ENCODE measurements at places on chromosomes 3 and 15.

DNA sequence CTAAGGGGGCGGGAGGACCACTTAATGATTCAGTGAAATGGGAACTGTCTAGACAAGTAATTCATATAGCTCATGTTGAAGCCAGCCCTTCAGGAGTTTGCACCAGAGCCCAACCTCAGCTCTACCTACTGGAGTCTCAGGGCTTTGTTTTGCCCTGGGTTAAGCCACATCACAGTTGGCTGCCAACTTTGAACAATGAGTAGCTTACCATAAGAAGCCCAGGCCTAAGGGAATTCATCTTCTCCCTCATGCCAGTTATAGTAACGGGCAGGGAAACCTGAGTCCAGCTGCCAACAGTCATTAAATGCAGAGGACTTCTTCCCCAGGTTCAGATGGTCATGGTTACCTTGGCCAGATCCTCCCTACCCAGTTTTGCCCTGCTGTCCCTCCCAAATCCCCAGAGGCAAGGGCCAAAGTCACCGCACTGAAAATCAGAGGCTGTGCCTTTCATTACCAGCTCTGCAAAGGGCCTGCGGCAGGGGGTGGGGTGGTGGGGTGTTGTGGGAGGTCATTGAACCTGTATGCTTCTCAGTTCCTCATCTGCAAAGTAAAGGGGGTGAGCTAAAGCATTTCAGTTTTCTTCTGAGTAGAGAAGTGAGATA lies 302.2 kb upstream of the NR2E3 start:
- no peak for DNase-seq

DNA sequence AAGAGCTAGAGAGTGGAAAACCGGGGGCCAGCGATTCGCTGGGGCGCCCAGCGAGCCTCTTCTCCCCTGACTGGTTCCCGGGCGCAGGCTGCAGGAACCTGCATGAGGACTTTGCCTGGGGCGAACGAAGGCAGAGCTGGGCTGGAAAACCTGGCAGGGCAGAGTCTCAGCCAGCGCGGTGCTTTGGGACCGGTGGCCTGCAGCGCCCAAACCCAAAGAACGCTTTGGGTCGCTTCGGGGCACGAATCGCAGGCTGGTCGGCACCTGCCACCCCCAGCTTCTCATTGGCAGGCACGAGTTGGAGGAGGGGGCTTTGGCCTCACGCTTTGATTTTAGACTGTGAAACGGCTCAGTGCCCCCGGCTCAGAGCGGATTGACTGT lies 3.0 kb downstream of the ONECUT1 start:
- no peak for DNase-seq

DNA sequence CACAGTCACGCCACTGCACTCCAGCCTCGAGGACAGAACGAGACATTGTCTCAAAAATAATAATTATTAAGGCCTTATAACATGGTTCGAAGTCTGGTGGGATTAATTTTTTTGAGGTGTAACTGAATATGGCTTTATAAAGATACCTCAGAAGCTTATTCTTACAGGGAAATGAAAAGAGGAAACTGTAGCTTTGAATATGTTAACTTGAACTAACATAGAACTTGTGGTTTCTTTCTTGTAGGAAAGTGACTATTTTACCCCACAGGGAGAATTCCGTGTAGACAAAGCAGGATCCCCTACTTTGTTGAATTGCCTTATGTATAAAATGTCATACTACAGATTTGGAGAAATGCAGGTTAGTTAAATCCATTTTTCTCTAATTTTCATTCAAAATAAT lies 96.3 kb downstream of the STT3B start:
- no peak for DNase-seq

DNA sequence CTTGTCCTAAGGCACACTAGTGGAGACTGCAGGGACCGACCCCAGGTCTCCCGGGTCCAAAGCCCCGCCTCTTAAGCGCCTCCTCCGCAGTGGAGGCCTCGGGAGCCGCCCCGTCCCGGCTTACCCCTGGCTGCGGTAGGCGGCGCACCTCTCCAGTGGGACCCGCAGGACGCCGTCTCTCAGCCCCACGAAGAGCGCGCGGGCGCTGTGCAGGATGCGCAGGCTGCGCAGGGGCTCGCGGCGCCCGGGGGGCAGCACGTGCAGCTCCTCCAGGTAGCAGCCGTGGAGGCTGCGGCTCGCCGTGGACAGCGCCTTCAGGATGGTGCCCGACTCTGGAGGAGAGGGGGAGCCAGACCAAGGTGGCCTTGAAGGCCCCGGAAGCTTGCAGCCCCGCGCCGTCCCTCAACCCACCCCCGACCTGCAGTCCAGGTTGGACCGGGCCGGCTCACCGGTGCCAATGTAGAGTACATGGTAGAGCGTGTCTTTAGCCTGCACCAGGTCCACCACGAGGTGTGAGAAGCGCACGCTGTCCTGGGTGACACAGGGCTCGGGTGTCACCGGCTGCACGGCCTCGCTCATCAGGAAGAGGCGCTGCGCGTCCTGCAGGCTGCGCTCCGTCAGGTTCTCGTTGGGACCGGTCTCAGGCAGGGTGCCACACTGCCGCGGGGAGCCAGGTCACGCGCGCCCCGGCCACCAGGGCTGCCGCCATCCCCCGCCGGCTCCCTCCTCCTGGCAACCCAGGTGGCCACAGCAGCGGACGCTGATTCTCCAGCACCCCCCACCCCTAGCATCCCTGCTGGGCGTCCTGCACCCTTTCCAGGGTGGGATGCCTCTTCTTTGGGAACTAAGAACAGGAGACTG lies 105.5 kb downstream of the SEMA5B start:
- DNase-seq, result no peak

GRCh38 chr15:57255751-57256341 lies 120.5 kb upstream of the CGNL1 start:
- no peak for DNase-seq

DNA sequence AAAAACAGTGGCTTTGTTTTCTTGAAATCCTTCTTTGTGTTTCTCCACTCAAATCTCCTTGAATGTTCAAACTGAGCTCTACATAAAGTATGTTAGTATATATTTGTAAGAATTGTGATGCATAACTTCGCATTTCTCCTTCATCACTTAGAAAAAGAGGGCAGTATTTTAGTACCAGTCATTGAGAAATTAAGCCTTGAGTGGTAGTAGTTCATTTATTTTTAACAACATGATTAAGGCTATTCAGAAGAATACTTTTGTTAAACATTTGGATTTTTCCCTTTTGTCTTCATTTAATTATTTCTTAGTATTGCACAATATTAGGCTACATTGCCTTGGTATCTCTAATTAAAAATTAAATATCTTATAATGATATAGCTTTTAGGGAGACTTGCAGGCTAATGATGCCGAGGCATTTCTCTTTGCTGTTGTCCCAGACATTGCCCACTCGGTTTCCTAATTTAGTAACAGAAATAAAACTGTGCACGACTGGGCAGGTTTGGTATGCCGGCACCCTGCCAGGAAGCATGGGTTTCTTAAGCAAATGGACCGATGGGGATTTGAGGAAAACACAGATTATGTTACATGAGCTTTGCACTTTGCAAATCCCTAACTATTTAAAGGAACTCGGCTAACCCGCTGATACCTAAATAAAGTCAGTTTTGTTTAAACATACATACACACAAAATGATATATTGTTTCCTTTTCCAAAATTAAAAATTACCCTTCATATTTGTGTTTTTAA lies 54.7 kb downstream of the LRRC28 start:
- DNase-seq, result no peak

DNA sequence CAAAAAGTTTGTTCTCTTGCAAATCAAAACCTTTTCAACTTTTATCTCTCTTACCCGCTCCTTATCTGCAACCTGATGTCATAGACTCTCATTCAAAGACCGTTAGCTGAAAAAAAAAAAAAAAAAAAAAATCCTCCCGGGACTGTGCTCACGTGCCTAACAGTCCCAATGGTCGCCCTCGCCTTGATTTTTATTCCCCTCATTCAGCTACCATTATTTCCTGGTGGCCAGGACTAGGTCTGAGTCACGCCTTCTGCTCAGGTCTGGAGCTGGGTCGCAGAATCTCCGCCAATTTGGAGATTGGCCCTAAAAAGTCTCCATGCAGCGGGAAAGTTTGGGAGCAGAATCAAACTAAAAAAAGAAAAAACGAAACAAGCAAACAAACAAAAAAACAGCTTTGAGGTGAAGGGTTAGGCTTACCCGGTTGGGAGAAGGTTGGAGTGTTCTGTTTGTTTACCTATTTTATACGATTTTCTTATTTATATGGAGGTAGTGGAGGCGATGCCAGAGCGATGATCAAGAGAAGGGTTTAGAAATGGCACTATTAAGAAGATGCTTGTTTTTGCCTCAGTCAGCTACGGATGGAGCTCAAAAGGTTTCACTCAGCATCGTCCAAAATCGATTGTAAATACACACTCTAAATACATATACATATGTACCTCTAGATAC lies 51.1 kb downstream of the ZIC4 start:
- DNase-seq, result no peak

DNA sequence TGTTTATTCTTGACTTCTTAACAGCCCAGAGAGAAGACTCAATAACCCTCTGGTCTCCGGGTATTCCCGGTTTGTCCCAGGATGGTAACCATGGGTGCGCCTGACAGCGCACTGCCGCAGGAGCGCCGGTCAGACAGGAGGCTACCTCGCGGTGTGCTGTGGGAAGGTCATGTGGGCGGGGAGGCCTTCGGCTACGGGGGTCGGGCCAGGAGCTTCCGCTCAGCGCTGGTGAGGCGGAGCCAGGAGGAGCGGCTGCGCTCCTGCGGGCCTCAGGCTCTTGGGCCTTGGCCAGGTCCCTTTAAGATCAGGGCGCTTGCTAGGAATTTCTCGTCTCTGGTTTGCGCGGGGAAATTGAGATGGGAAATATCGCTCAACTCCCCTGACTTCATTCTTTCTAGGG lies 182.3 kb upstream of the NDN start:
- DNase-seq, result peak; percentile 14

DNA sequence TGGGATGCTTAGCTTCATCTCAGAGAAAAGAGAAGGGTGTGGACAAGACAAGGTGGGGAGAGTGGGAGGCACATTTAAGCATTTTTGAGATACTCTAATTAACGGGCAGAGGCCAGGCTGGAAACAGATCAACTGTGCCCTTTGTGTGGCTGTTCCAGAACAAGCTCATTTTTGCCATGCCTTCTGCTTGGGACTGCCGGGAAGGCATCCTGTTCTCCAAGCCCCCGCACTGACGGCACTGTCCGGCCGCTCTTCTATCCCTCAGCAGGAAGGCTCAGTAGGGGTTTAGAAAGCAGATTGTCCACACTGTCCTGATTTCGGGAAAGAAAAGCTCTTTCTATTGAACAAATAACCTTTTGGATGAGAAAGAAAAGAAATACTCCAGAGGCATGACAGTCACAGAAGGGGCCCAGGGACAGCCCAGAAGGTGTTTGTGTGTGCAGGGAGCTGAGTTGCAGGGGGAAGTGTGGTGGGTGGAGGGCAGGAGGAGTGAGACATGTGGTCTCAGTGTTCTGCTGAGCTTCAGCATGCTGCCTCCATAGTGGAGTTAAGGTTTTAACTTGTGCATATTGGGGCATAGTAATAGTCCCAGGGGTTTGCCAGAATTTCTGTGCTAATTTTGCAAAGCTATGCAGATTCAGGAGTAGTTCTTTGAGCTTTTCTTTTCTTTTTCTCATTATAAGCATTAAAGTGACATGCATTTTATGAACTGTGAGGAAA lies 27.3 kb downstream of the SV2B start:
- DNase-seq, result no peak

DNA sequence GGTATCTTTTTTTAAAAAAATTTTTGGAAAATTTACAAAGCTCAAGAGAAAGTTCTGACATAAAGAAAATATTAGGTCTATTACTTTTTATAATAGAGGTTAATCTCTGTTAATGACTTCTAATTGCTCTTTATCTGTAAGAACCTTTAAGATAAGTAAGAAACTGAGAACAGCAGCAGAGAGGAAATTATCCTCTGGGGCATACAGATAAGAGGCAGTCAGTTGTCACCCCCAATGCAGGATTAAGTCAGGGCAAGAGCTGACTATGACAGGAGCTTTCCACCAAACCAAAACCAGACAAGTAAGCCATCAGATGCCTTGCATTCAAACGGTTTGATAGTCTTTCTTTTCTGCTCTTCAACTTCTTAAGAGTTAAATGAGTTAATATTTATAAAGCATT lies 149.0 kb downstream of the GSK3B start:
- peak; percentile 4 for DNase-seq

- no peak for DNase-seq
Observed at GRCh38 chr3:15083252-15083651, 15.7 kb downstream of the RBSN start.

DNA sequence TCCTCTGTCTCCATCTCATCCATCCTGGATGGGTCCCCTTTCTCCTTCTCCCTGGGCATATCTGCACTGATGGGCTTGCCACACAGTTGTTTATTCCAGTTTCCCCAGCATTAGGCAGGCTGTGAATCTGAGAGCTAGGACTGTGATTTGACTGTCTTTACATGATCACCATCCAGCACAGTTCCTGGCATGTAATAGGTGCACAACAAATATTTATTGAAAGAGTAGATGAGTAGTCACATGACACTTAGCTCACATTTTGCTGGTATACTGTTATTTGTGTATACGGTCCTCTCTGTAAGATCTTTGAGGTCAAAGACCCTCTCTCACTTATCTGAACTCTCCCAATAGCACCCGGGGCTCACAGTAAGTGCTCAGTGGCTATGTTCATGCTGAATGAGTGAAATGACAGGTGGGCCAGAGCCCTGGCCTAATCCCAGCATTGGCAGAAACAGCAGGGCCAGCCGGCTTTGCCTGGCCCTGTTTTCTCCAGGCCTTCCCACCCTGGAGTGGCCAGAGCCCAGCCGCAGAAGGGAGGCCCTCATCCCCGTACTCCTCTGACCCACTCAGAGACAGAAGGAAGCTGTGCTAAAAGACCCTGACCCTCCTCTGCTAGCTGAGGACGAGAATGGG lies 16.2 kb upstream of the BAHD1 start:
- no peak for DNase-seq

GRCh38 chr3:160851629-160852210 lies 95.7 kb downstream of the PPM1L start:
- no peak for DNase-seq

DNA sequence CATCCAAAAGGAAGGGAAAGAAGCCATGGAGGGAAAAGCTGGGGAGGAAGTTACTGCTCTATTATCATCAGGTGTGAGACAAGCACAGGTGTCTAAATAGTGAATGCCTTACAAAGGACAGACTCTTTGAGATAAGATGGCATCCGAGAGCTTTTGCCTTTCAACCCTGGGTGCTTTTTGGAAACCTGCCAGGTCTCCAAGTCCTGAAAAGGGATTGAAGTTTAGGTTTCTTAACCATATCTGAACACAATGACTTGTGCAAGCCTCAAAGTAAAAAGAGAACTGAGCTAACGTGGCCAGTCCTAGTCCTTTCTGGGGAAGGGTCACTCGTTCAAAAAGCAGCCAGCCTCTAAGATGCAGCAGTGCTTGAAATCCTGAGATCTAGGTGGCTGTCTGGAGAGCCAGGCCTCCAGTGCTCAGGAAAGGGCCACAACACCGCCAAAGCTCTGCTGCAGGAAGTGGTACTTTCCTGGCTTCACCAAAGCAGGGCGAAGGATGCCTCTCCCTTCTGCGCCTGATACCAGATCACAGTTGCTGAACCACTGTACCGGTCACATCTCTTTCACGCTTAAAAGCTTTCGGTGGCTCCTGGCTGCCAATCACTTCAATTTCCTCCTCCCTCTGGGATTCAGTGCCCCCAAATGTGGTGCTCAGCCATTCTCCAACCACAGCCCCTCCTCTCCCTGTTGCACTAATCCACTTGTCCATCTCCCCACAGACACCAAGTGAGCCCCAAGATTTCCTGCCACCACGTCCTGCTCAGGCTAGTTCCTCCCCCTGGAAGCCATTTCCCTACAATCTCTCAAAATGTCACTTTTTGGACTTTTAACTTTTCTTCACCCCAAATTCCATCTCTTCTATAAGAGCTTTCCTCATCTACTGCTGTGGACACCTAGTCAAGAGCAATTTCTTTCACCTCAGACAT lies 104.1 kb upstream of the LPP start:
- DNase-seq, result peak; percentile 11

GRCh38 chr3:15726881-15727280 lies 70.9 kb downstream of the ANKRD28 start:
- no peak for DNase-seq

Data from hematopoietic multipotent progenitor cell (in vitro differentiated cells).